ENCODE measurements at places on chromosomes 3 and 15.
A peak's percentile ranks its signal among the peaks of the same experiment; 100 is the strongest.

DNA sequence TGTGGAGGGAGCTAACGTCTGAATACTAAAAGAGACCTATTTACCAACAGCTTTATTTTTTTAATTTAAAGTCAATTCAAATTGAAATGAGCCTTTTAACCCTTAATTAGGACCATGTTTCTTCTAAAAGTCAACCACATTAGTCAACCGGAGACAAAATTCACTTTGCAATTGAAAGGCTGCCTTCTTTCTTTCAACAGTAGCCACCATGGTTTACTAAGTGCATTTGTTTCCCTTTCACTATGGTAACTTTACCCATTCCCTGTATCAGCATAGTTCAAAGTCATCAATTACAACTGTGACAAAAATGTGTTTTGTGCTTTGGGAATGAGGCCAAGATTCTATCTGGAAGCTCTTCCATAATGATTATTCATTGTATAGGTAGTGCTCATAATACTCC, 225.4 kb downstream of the EPHA3 start:
- DNase-seq, result no peak

DNA sequence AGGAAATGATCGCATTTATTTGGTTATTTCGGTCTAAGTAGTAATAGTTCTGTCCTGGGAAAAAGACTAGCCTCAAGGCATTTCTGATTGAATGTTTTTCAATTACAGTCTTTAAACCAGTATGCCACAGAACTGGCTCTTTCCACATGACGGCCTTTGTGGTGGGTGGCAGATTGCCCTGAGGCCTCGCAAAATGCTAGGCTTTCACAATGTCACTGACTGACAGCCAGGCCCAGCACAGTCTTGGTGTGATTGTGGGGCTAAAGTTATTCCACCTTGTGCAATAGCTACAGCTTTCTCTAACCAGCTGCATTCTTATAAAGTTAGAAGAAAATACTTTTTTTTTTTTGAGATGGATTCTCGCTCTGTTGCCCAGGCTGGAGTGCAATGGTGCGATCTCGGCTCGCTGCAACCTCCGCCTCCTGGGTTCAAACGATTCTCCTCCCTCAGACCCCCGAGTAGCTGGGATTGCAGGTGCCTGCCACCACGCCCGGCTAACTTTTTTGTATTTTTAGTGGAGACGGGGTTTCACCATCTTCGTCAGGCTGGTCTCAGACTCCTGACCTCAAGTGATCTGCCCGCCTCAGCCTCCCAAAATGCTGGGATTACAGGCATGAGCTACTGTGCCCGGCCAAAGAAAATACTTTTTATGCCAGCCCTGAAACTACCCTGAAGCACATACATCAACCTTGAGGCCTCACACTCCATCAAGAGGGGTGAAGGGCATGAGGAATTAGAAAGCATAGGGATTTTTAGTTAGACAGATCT, 2.5 kb upstream of the ADIPOQ start:
- DNase-seq, result no peak

DNA sequence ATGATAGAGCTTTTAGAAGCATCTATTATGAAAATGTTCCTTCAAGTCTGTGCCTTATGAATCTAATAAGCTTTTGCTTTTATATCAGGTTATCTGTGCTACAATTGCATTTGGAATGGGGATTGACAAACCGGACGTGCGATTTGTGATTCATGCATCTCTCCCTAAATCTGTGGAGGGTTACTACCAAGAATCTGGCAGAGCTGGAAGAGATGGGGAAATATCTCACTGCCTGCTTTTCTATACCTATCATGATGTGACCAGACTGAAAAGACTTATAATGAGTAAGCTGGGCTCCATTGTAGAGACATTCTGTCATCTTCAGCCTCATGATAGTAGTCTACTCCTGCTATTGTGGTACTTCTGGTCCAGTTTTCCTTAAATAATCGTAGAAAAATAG, 73.4 kb downstream of the BLM start:
- no peak for DNase-seq

- DNase-seq, result no peak
Measured at GRCh38 chr3:27561576-27561975, 77.4 kb upstream of the SLC4A7 start.

GRCh38 chr15:31313223-31313622, 13.4 kb upstream of the KLF13 start:
- DNase-seq, result no peak

DNA sequence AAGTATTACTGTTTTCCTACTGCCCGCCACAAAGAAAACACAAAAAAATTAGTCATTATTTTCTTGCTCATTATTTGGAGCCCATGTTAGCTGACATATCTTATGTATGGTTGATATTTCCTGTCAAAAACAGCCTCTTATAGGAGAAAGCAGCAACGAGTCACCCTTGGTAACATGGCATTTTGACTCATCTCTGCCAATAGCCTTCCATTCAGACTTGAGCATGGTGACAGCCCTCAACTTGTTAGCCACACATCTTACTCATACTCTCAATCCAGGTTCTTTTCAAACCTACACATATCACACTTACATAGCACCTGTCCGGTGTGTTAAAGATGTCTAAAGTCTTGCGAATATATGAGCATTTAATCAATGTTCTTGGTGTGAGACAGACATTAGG, 109.4 kb upstream of the SAMMSON start:
- DNase-seq, result no peak

- no peak for DNase-seq
Measured at GRCh38 chr3:130787422-130788068, 40.9 kb upstream of the PIK3R4 start.

- no peak for DNase-seq
Measured at GRCh38 chr3:99825004-99825640, 7.5 kb downstream of the CMSS1 start.

GRCh38 chr15:70006259-70007147, 91.2 kb downstream of the TLE3 start:
- no peak for DNase-seq

DNA sequence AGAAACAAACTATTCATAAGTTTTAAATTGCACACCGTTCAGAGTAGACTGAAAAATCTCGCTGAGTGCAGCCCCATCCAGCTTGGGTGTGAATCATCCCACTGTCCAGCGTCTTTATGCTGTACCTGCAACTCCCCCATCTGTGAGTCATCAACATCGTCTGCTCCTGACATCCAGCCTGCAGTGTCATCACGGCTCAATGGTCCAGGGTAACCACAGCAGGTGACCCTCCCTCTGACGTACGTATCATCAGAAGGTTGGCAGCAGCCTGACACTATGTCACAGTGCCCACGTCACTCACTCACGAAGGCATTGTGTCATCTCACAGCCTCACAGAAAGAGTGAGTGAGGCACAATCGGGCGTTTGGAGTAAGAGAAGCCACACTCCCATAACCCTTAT, 65.2 kb downstream of the TPRA1 start:
- DNase-seq, result no peak

DNA sequence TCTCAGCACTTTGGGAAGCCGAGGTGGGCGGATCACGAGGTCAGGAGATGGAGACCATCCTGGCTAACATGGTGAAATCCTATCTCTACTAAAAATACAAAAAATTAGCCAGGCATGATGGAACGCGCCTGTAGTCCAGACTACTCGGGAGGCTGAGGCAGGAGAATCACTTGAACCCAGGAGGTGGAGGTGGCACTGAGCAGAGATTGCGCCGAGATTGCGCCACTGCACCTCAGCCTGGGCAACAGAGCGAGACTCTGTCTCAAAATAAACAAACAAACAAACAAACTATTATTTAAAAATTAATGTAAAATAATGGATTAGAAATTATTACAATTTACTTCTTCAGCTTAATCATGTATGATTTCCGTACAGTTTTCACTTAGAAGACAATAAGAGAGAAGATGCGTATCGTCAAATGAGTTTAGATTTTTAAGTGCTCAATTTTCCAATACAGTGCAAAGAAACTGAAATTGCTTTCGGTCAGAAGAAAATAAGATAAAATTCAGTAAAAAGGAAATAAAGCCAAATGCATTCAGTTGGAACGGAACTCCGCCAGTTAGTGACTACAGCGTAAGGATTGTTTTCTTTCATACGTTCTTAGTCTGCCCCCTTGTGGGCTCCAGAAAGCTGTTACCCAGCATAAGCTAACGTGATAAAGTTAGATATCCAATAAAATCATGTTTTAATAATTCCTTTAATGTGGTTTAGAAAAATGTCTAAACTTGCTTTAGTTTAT, 24.8 kb downstream of the AADAC start:
- DNase-seq, result peak; percentile 9

DNA sequence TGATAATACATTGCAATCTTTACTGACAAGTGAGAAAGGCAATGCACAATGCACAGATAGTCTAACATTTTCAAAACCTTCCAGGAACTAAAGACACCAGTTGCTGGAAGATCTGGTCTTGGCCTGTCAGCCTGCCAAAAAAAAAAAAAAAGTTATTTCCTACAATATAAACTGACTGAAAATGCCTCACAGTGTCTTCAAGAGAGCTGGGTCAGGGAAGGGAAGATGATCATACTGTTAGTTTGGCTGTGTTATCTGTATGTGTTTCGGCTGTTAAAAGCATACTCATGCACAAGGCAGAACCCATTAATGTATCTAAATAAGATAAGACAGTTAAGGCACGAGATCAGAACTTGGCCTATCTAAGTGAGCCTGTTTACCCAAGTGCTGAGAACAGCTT, 673.4 kb downstream of the MECOM start:
- no peak for DNase-seq

DNA sequence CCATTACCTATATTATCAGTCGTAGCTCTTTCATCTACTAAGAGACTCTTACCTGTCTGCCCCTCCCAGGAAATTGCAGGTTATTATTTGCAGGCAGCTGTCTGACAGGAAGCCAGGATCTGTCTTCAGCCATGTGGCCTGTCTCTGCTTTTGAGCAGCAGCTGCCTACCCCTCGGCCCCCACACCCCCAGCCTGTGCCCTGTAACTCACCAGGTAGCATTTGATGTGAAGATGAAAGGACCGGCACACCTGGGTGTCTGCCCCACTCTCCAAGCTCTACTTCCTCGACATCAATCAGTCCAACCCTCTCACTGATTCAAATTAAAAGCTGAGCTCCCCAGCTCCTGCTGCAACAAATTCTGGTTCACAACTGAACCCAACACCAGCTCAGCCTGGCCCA, 197.2 kb upstream of the CTNNB1 start:
- no peak for DNase-seq

GRCh38 chr3:154759966-154760365, 320.2 kb upstream of the MME start:
- no peak for DNase-seq

DNA sequence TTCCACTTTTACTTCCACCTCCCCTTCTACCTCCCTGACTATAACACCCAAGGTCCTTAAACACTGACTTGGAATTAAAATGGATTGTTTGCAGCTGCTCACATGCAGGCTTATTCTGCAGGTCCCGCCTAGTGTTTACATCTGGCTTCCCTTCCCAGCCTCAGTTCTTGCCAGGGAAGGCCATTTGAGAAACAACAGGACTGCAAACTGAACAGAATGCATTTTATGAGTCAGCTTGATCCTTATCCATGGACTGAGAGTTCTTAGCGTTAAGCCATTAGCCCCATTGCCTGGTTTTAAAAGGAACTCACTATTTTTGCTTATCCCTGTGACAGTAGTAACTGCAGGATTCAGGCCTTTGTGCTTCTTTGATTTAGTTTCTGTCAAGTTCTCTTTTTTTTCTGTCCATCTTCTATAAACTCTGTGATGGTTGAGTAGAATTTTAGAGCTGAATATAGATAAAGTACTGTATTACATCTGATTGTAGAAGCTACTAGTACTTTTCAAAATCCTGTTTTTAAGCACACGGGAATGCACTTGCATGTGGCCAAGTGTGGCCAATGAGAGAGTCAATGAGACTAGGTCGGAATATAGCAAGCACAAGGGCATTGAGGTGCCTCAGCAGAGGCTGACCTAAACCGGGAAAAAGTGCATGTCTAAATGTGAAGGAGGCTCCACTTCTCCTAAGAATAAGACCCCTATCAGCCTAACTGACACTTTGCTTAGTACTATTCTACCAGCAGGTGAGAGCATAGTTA, 106.4 kb downstream of the TUSC7 start:
- DNase-seq, result no peak

GRCh38 chr3:99425930-99426329, 212.5 kb upstream of the COL8A1 start:
- no peak for DNase-seq

DNA sequence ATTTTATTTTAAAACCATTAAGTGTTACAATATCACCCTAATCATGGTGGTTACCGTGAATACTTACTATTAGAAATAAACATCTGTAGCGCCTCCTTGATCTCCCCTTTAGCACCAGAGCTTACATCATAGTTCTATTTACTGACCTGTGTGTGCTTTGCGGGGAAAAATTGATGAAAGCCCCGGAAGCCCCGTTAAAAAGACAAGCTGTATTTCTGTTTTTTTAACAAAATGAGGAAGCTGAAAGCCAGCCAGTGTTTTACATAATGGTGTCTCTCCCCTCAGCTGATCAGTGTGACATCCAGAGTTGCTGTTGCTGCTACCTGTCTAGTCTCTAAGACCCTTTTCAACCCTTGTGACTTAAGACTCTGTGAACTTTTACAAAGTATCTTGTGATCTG, 100.8 kb downstream of the OPA1 start:
- no peak for DNase-seq

DNA sequence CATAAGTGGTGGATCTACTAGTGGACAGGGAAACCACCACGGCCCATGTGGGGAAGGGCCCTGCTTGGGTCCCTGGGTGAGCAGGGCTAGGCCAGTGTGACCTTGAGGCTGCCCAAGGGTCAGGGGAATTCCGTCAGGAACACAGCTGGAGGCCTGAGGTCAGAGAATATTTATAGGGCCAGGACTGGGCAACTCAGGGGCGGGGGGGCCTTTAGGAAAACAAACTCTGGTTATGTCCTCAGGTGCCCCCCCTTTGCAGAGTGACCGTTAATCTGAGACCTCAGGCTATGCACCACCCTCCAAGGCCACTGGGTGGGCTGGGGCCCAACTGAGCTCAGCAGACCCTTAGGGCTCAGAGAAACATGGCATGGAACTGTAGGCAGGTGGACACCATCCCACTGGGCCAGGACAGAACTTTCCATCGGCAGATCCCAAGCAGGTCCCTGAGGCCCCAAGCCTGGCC, 2.5 kb downstream of the TWF2 start:
- no peak for DNase-seq

DNA sequence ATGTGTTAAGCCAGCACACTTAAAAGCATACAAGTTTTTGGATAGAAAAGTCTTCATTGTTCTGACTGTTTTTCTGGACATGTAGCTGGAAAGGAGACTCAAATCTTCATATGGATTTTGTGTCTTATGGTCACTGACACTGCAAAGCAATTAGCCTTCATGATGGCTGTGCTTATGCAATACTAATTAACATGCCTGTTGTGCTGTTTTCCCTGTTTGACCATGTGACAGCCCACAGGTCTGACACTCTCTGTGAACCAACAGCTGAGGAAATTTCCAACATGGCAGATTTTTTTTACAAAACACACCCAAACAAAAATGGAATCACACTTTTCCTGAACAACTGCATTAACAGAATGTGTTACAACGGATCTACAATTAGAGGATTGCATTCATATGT, 248.4 kb downstream of the ROBO2 start:
- DNase-seq, result no peak

- DNase-seq, result no peak
Measured at GRCh38 chr3:9795207-9795606, 2.3 kb downstream of the ARPC4 start.
